Renal pelvis (tissue), 12 donors: ENCODE measurements at places on chromosomes 6 and 20. TPM values are rescaled to one million over a fixed set of nuclear protein-coding genes. Genes with fewer than 3 reads are reported as not detected.

Gene GRM1
- 0.27 TPM for polyA plus RNA-seq

Gene GTSF1L
- polyA plus RNA-seq = not detected

Gene SLC22A7
- 0.86 TPM for polyA plus RNA-seq

Gene TFAP2A
- polyA plus RNA-seq = 32.1 TPM

Gene FOXC1
- polyA plus RNA-seq = 74.7 TPM

Gene FERMT1
- 6.0 TPM for polyA plus RNA-seq

Gene POU5F1
- polyA plus RNA-seq = 1.9 TPM
